ENCODE measurements at places on chromosomes 1 and 21.

GRCh38 chr1:33408093-33408436 is 22.8 kb downstream of the PHC2 start:
- no peak for DNase-seq

GRCh38 chr21:29638761-29639327 is 301.0 kb downstream of the GRIK1 start:
- DNase-seq = no peak

- DNase-seq = no peak
These were observed 95.3 kb upstream of the HIVEP3 start for GRCh38 chr1:42013881-42014470.

GRCh38 chr1:21891621-21892479 is 45.3 kb downstream of the HSPG2 start:
- DNase-seq = no peak

All from NCI-H1417 (cell line).